CD4-positive, alpha-beta T cell treated with Interleukin-17A for 1 hour (primary cell): ENCODE measurements at places on chromosomes 11 and 22.
A peak's percentile ranks its signal among the peaks of the same experiment; 100 is the strongest.

DNA sequence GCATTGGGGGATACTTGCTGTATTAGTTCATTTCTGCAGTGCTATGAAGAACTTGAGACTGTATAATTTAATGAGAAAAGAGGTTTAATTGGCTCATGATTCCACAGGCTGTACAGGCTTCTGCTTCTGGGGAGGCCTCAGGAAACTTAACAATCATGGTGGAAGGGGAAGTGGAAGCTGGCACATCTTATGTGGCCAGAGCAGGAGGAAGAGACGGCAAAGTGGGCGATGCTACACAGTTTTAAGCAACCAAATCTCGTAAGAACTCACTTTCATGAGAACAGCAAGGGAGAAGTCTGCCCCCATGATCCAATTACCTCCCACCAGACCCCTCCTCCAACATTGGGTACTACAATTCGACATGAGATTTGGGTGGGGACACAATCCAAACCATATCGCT, 55.1 kb downstream of the TMPRSS5 start:
- no peak for DNase-seq

DNA sequence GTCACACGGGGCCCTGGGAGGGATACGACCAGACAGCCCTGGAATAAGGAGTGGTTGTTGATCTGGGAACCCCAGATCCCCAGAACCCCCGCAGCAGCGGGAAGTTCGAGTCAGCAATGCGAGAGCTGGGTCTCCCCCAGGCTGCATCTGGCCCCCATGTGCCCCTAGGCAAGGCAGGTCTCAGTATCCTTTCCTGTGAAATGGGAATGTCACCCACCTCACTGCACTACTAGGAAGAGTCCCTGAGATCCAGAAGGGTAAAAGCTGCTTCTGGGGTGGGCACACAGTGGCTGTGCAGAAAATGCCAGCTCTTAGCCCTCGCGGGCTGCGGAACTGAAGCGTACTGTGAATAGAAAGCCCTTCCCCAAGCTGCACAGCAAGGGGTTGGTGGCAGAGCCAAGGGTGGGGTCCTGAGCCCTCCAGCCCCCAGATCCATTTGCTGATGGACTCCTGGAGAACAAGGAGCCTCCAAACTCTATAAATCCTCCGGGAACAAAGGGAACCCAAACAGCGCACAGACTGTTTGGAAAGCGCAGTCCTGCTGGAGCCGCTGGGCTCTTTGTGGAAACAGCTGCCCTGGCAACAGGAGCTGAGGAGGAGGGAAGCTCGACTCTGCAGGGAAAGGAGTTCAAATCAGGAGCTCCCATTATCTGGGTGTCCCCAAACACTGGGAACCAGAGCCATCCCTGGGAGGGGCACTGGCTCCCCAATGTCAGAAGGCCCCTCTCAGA, 68.2 kb upstream of the SHISAL1 start:
- no peak for DNase-seq

DNA sequence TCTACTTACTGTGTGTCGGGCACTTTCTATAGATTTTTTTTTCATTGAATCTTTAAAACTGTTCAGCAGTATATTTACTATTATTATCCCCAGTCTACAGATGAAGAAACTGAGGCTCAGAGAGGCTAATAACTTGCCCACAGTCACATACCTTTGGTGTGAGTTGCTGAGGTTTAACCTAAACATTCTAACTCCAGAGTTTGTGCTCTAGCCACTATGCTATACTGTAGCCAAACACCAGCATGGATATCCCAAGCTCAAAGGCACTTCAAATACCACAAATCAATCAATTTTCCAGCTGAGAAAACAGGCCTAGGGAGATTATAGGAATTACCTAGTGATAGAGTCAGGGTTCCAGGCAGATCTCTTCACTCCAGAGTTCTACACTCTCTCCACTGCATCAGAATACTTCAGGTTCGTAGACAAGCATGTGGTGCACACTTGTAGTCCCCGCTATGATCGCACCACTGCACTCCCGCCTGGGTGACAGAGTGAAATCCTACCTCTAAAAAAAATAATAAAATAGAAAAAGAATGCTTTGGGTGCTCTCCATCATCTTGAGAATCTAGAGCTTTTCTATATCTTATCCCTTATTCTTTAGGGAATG, 20.4 kb upstream of the UPB1 start:
- DNase-seq, result no peak

- no peak for DNase-seq
Measured at GRCh38 chr11:850775-851763, 8.4 kb downstream of the TSPAN4 start.

GRCh38 chr11:132430429-132431062, 1060.1 kb downstream of the NTM start:
- DNase-seq, result no peak

DNA sequence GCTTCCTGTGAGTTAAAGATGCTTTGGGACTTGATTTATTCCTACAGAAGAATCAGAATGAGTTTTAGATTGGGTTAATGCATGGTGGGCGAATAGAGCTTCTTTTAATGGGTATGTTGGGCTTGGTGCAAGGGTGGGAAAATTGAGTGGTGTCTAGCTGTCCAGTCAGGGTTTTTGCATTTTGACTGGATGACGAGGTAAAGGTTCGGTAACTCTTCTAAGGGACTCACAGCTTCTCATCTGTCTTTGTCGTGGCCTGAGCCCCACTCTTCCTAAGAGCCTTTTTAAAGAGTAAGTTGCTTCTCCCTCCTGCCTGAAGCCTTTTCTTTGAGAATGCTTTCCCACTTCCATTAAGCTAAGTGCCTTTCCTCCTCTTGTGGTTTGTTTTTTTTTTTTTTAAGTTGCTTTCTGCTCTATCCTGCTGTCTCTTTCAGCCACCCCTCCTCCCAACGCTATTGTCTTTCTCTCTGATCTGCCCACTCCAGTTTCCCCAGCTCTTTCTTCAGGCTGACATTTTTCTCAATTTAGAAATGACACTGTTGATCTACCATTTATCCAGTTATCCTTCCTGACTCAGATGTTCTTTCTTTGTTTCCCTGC, 1.1 kb downstream of the DPF2 start:
- DNase-seq, result no peak

DNA sequence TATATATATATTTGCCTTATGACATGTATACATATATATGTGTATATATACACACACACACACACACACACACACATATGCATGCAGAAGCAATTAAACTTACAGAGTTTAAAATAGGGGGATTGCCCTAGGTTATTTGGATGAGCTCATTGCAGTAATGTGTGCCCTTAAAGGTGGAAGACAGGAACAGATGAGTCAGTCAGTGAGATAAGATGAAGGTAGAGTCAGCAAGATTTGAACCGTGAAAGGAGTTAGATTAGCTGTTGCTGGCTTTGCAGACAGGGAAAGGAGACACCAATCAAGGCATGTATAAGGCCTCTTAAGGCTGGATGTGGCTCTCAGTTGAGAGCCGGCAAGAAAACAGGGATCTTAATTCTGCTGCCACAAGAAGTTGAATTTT, 902.4 kb upstream of the RAG2 start:
- no peak for DNase-seq

DNA sequence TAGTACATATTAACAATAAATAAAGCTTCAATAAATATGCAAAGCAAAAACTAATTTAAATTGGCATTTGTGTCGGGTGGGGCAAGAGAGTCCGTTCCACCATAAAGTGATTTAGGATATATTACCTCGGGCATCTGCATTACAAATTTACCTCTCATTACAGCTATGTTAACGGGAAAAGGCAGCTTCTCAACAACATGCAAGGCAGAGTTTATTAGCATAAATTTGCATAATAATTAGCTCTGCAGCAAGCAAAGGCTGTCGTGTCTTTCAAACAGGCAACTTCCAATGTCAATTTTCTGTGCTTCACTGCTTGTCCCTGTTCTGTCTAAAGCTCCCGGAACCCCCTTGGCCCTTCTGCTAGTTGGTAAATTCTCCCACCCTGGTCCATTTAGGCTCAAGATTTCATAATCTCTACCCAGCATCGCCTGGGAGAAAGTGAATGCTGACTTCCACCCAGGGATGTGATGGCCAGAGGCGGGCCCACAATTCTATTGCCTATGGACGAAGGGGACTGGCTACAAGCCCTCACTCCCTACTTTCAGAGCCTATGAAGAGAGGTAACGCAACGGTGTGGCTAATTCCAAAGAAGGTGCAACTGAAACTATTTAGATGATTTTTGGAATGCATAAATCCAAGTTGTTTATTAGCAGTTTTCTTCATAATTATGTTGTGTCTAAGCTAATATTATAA, 462.1 kb downstream of the OPCML start:
- DNase-seq, result no peak

- no peak for DNase-seq
Measured at GRCh38 chr22:18058371-18059093, 19.3 kb upstream of the PEX26 start.

GRCh38 chr11:35874751-35875450, 69.0 kb upstream of the LDLRAD3 start:
- DNase-seq, result no peak

GRCh38 chr11:78425399-78426070, 7.9 kb upstream of the GAB2 start:
- DNase-seq, result no peak

GRCh38 chr11:22539821-22540256, 85.8 kb downstream of the FANCF start:
- DNase-seq, result no peak

- DNase-seq, result peak; percentile 31
Measured at GRCh38 chr11:43419460-43419859, 60.7 kb downstream of the TTC17 start.

DNA sequence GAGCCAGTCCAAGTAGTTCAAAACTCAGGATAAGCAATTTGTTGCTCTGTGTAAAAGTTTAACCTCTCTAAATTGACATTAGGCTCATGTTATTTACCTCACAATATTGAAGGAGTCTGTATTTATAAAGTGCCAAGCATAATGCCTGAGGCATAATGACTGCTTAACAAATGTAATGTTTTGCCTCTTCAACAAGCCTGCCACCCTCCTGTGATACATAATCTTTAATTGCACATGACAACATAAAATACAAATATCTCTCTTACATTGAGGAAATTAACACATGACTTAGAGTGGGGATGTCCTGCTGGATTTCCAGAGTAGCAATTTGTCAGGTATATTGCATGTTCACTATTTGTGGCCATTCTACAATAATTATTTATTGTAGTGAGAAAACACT, 469.2 kb upstream of the ANO5 start:
- no peak for DNase-seq

DNA sequence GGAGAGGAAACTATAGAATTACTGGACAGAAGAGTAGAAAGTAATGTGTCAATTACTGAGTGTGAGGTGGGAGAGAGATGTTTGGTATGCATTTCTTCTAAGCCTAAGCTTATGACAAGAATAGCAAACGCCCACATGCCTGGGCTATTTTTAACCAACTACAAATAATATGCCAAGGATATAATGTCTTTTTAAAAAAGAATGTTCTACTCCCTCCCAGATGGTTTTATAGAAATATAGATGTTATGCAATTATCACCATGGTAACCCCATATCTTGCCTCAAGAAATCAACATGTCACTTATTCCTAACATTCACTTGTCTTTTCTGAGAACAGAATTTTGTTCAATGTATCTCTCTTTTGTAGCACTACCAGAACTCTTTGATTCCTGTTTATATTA, 996.7 kb upstream of the CHORDC1 start:
- no peak for DNase-seq

- DNase-seq, result no peak
Measured at GRCh38 chr22:28025333-28025732, 106.3 kb upstream of the PITPNB start.

GRCh38 chr11:45423475-45424120, 137.5 kb upstream of the SYT13 start:
- no peak for DNase-seq

DNA sequence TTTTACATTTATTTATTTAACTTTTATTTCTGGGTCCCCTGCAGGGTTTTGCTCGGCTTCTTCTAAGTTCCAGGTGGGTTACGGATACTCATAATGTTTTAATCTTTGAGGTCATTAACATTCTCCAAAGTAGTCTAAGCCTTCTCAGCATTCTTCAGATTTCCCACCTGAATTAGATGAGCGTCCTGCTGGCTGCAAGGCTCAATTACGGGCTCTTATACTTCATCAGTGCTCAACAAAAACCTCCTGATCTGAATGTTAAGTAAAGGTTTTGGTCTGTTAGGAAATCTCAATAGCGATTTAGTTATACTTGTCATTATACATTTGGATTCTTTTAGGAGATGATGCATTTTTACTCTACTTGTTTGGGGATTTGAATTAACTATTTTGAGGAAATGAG, 27.3 kb upstream of the NFRKB start:
- DNase-seq, result no peak

- no peak for DNase-seq
Measured at GRCh38 chr22:31377612-31378011, 21.8 kb upstream of the DRG1 start.

DNA sequence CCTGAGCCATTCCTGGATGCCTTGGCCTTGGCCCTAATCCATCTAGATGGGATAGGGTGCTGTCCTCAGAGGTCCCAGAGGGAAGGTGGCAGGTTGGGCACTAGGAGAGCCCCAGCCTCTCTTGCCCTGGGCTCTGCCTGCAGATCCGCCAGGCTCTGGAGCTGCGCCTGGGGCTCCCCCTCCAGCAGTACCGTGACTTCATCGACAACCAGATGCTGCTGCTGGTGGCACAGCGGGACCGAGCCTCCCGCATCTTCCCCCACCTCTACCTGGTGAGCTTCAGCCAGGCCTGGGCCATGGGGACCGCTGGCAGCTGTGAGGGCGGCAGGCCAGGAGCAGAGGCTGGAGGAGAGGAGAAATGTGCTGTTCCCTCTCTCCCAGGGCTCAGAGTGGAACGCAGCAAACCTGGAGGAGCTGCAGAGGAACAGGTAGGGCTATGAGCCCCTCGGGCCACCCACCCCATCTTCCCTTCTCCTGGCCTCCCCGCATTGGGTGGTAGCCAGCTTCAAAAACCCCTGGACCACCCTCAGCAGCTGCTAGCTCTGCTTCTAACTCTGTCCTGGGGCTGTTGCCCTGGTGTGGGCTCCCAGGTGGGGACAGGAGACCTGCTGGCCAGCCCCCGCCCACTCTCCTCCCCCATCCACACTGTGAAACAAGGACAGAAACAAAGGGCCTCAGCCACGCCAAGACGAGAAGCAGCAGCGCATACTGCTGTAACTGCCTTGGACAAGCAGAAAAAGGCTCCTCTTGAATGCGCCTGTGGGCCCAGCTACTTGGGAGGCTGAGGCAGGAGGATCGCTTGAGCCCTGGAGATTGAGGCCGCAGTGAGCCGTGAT, 4.9 kb downstream of the SSH3 start:
- DNase-seq, result no peak

DNA sequence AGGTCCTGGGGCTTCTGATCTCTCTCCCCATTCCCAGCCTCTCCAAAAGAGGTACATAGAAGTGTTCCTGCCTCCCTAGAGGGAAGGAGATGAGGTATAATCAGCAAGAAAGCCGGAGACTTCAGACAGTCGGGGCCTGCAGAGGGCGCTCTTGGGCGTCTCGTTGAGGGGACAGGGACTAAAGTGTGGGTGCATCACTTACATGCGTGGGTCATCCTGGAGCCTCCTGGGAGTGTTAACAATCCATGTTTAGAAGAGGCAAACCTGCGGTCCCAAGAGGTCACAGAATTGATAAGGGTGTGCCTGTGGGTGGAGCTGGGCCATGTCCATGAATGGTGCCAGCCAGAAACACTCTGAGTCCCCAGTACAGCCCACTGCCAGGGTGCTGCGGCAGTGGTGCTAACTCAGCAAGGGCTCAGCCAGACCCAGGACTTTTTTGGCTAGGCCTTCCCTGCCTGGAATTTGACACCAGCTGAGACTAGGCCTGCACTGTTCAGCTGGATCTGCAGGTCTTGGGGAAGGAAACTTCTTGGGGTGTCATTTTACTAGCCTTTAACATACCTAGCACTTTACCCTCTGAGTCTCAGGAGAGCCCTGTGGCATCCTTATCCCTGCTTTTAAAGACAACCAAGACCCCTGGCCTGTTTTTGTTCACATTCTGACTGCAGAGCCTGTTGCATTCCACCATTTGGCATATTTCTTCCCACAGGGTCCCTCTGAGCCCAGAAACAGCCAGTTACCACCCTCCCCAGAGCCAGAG, 5.5 kb downstream of the YDJC start:
- DNase-seq, result peak; percentile 50
